ENCODE measurements at places on chromosomes 7 and 10. TPM values are rescaled to one million over a fixed set of nuclear protein-coding genes. Genes with fewer than 3 reads are reported as not detected.

Gene SEMA3D
- 8.0 TPM for total RNA-seq

- no peak for DNase-seq
Measured at GRCh38 chr7:51680594-51681399, 364.2 kb upstream of the COBL start.

Gene RSBN1L
- total RNA-seq = 26.8 TPM

GRCh38 chr7:140192620-140193019, 15.8 kb upstream of the KDM7A start:
- DNase-seq = no peak

DNA sequence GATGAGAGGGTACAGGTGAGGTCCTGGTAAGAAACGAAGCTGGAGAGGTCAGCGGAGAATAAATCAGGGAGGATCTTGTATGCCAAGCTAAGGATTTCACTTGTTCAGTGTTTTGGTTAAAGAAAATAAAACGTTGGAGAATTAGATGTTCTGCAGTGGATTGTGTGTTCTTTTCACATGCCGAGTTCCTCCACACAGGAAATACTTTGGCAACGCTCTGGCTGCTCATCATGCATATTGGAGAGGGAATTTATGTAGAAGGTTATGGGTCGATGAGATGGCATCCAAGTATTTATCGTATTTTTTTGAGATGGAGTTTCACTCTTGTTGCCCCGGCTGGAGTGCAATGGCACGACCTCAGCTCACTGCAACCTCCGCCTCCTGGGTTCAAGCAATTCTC, 11.0 kb downstream of the RPS24 start:
- no peak for DNase-seq

Gene UNCX
- total RNA-seq = not detected

Gene PRTFDC1
- 3.8 TPM for total RNA-seq

- DNase-seq = no peak
Measured at GRCh38 chr10:114751856-114752255, 69.7 kb upstream of the FHIP2A start.

DNA sequence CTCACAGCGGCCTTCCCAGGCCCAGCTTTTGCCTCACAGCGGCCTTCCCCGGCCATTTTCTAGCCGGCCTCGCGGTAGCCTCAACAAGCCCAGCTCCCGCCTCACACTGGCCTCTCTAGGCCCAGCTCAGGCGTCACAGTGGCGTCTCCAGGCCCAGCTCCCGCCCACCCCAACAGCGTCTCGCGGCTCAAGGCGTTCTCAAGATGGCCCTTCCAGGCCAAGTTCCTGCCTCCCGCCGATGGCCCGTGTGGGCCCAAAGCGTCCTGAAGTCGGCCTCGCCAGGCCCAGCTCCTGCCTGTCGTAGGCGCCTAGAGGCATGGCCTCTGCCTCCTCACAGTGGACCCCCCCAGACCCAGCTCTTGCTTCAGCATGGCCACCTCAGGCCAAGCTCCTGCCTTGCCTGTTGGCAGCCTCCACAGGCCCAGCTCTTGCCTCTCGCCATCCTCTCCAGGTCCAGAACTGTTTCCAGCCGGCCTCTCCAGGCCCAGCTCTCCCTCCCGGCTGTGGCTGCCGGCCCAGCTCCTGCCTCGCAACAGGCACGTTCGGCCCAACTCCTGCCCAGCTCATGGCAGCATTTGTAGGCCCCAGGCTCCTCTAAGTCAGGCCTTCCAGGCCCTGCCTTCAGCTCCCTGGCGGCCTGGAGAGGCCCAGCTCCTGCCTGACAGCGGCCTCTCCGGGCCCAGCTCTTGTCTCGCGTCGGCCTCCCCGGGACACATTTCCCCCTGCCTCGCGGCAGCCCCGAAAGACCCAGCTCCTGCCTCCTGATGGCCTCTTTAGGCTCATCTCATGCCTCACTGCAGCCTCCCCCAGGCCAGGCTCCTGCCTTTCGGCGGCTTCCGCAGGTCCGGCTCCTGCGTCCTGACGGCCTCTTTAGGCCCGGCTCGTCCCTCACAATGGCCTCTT, 18.8 kb upstream of the TMEM248 start:
- no peak for DNase-seq

DNA sequence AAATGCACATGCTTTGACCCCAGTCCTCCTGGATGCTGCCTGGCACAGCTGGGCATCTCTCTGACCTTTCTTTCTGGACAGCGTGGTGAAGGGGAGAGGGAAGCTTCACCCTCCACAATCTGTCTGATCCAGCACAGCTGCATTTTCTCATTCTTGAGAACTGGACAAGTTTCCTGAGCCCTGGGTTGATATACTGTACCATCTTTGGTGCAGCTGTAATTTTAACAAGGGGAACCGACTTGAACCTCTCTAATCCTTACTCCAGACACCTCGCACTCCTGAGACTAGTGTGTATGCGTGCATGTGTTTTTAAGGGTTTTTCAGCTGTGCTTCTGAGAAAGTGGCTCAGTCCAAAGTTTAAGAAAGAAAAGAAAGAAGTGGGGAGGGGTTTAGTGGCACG, 655.7 kb downstream of the INHBA start:
- DNase-seq = no peak

DNA sequence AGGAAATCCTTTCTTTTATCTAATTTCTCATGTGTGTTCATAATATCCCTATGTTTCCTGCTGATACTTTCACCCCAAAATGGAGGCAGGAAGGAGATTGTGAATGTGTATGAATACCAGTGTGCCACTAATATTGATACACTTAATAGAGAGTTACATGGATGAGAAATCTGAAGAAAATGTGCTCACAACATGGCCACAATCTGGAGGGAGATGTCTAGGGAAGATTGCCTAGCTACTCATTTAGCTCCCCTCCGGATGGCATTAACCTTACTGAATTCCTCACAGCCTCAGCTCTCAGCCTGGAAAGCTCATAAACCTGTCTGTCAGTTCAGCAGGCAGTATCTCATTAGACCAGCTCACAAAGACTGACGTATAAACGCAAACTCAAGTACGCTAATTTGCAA, 23.4 kb upstream of the DMTF1 start:
- DNase-seq = no peak

Gene IKZF1
- total RNA-seq = 61.9 TPM

DNA sequence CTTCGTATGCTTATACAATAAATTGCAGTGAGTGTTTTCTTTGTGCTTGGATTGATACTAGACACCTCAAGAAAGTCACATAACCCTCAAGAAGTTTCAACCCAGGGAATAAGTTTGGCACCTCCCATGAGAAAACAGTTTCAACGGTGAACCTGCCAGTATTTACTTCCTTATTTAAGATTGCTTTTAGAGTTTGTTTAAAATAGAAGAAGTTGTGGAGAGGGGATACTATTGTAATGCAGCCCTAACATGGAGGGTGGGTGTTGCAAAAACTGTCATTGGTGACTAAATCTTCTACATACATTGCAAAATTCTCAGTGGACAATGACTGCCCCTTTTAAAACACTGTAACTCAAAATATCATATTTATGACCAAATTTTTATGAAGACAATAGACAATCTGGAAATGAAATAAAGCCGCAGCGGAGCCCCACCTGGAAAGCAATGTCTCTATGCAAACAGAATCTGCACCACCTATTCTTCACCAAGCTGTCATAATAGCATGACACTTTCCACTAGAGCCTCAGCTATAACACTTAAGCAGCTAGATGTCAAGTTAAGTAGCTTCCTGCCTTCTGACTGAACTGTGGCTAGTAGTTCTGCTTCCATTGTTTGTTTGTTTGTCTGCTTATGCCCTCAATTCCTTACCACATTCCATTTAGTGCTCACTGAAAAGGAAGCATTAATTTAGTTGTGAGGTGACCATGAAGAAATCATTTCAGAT, 98.2 kb downstream of the MDFIC start:
- no peak for DNase-seq

GRCh38 chr10:22720667-22721066, 6.3 kb upstream of the PIP4K2A start:
- no peak for DNase-seq

Gene CALML5
- total RNA-seq = not detected

Gene KAZALD1
- 9.9 TPM for total RNA-seq

Gene AFAP1L2
- 5.3 TPM for total RNA-seq

Gene ASAH2B
- total RNA-seq = 4.5 TPM

Gene ITIH5
- 14.8 TPM for total RNA-seq

- DNase-seq = no peak
Measured at GRCh38 chr10:92593619-92594588, 974 bp downstream of the KIF11 start.

DNA sequence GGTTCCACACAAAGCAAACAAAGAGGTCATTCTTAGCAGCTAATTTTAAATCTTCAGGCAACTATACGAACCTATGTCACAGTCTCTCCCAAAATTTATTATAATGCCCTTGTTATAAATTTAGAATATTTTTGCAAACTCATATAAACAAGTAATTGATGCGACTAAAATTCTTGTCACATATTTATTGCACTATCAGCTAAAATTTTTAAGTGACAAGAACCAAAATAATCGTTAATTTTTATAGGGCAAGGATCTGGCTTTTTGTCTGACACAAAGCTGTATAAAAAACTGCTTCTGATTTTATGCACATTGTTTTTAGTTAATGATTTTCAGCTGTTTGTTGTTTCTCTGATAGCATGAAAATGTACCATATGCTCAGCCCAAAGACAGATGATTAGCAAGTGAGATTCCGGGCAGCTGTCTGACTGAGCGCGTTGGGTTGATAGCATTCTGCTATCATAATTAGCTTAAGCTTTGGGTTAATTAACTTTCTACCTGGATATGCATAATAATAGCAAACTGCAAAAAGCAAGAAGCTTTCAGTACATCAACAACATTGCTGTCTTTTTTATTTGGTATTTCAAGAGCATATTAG, 136.0 kb downstream of the MGMT start:
- DNase-seq = no peak

Gene TLL2
- not detected for total RNA-seq

DNA sequence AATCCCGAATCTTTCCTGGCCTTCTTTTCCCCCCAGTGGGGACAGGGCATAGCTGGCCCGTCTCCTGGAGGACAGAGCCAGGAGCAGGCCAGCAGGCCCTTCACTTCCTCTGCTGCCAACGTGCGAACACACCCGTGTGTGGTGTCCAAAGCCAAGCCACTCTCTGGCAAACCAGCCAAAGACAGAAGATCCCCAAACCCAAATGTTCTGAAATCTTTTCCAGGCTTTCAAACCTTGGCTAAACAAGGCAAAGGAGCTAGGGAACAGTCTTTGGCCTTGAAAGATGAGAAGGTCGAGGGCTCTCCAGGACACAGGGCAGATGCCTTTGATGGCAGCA, 63.0 kb downstream of the PROSER2 start:
- DNase-seq = peak; percentile 19

- no peak for DNase-seq
Measured at GRCh38 chr7:82685214-82685613, 241.6 kb upstream of the CACNA2D1 start.

DNA sequence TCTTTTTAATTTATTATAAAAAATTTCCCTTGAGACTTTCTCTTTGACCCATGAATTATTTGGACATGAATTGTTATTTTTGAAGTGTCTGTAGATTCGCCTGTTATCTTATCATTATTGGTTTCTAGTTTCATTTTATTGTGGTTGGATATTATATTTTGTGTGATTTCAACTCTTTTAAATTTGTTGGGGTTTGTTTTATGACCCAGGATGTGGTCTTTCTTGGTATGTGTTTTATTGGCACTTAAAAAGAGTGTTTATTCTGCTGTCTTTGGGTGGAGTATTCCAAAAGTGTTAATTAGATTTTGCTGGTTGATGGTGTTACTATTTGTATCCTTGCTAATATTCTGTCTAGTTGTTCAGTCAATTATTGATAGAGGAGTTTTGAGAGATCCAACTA, 50.5 kb upstream of the GPR141 start:
- DNase-seq = no peak

Measured in lower lobe of right lung (tissue), 2 donors.